NCI-H2171 (cell line): ENCODE measurements at places on chromosomes 3 and 15.
A peak's percentile ranks its signal among the peaks of the same experiment; 100 is the strongest.

- DNase-seq, result no peak
These were observed 549.6 kb upstream of the CCDC54 start for GRCh38 chr3:106827515-106828213.

DNA sequence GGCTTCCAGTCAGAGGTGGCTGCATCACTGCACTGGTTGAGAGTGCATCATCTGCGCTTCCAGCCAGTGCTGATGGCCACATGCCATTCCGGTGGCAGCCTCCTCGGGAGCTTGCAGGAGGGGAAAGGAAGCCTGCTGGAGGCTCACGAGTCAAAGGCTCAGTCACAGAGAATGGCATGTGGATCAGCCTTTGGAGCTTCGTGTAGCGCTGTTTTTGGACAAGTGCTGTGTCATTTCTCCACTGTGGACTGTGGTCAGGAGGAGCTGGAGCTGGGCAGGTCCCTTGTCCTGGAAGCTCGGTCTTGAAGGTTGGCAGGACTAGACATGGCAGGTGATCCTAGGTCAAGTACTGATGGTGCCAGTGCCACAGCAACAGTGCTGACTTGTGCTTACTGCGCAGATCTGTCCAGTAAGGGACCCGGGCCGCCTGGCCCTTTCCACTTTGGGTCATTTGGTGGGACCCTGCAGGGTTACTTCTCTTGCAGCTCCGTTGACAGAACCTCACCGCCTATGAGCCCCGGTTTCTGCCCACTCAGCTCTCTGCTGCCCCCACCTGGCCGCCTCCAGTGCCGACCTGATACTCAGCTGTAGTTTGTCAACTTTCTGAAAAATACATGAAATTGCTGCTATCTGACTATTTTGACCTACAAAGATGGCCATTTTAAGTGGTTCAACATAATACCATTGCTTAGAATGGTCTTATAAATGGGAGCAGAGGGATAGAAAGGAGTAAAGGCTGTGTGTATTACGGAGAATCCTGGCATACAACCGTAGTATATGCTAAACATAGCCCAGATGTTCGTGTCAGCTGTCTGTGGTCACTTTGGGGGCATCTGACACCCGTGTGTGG is 27.6 kb upstream of the TRPM1 start:
- peak; percentile 13 for DNase-seq

- DNase-seq, result no peak
These were observed 797.1 kb downstream of the ROBO1 start for GRCh38 chr3:78970656-78971055.

DNA sequence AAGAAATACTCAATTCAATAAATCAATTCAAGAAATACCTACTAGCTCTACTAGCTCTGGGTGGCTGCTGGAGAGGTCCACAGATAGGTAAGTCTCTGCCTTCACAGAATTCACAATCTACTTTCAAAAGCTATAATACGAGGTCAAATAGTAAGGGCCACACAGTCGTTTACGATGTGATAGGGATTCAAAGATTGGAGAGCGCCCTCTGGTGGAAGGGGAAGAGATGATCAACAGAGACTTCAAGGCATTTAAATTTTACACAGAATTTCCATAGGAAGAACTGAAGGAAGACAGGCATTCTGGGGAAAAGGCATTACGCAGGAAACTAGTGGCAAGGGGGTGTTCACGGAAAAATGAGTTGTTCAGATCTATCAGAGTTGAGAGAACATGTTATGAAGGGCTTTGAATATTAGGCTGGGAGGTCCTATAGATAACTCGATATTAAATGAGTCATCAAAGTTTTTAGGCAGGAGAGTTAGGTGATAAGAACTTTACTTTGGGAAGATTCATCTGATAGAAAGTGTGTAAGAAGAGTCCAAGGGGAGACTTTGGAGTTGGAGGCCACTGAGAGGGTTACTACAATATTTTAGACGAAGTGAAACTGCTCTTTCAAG is 128.8 kb downstream of the FRMD5 start:
- DNase-seq, result peak; percentile 71

GRCh38 chr3:194738254-194739093 is 52.8 kb downstream of the FAM43A start:
- DNase-seq, result peak; percentile 77

DNA sequence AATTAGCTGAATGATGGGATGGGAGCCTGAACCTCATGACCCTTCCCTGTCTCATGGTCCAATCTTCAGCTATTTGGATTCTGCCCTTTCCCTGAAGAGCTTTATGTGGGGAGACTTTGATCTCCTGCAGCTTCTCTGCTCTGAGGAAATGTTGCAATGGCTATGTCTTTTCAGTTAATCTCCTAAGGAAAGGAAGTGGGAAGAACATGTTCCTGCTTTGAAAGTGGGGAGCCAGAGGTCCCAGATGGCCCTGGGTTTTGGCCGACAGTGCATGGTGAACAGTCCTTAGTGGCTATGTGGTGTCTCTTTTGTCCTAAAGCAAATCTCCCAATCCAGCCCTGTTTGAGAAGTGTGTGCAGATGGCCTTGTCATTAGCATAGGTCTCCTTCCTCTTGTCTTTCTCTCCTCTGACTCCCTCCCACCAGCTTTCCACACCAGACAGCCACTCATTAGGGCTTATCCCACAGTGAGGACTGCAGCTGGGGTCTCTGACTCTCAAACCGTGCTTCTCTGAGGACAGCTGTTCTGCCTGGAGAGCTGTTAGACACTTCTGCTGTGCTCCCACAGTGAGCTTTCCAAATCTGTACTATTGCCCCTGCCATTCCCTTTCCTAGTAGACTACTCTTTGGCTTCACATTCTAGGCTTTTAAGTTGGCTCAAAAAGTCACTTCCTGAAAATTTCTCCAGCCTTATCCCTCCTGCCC is 365.8 kb upstream of the UMPS start:
- DNase-seq, result no peak

GRCh38 chr3:48196611-48197010 is 8.4 kb upstream of the CDC25A start:
- no peak for DNase-seq

DNA sequence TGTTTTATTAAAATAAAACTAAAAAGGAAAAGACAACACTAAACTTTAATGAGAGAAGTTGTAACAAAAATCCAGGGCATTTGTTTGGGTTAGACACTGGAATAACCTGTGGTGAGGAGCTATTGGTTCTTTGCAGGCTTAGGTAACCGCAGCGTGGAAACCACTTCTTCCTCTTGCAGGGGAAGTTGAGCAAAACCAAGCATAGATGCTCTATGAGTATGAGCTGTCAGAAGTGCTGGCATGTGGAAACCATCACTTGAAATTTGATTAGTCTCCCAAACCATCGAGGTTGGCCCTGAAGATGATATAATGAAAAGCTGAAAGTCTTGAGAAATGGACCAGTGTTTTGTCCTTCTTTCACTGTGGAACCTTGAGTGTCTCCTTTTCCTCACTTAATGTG is 127.1 kb upstream of the RBMS3 start:
- DNase-seq, result no peak

DNA sequence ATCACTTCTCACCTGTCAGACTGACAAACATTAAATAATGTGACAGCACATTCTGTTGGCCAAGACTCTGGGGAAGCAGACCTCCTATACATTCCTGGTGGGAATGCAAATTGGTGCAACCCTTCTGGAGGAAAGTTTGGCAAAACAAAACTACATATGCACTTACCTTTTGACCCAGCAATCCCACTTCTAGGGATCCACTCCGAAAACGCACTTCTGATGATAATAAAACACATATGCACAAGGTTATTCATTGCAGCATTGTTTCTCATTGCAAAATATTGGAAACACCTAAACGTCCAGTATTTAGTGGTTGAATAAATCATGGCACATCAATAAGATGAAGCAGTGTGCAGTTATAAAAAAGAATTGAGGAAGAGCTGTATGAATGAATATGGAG is 145.5 kb upstream of the ABHD17C start:
- no peak for DNase-seq

DNA sequence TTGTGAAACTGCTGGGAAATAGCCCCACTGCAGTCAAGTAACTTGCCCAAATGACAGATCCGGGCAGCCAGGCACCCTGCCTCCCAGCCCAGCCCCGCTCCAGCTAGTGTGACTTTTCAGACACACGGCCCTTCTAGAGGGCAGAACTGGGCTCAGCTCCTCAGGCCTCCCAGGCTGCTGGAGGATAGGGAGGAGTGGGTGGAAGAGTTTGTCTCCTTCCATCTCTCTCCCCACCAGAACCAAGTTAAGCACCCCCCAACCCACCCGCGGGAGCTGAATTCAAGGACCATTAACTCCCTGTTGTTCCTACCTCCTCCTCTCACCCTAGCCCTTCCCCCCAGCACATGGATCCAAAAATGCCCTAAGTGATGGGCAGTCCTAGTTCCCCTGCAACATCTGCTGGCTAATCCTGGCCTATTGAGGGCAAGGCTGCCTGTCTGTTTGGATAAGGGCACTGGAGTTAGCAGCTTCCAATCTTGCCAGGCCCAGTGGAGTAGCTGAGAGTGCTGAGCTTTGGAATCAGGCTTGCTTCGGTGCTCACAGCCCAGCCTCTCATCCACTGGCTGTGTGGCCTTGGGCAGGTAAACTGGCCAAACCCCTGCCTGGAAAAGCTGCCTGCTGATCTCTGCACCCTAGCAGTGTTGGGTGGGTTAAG is 3.1 kb downstream of the CCDC33 start:
- no peak for DNase-seq

DNA sequence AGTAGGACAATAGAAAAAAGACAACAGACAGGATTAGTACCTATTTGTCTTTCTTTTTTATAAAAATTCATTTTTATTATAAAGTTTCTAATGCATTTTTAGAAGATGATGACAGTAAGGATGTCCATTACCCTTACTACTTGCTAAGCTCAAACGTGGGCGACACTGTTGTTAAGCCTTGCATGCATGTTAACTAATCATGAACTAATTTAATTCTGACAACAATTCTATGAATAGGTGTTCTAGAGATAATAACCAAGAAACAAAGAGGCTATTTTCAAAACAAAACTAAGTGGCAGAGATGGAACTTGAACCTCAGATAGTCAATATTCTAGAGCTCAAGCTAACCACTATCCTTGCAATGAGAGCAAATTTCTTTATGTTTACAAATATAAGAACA is 247.9 kb downstream of the GBE1 start:
- DNase-seq, result no peak

DNA sequence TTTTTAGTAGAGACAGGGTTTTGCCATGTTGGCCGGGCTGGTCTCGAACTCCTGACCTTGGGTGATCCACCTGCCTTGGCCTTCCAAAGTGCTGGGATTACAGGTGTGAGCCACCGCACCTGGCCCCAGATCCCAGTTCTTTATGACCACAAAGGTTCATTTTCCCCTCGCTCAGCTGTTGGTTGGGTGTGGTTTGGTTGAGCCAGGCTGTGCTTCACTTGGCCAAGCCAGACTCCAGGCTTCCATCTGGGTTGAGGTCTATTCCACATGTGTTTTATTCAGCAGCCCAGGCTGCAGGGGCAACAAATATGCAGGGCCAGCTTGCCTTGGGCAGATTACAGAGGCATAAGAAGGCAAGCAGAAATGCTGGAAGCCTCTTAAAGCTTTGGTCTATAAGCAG is 13.7 kb downstream of the CGNL1 start:
- no peak for DNase-seq

- no peak for DNase-seq
These were observed 37.3 kb upstream of the TEX9 start for GRCh38 chr15:56327721-56328502.

- DNase-seq, result no peak
These were observed 101.5 kb upstream of the IL12A start for GRCh38 chr3:159887168-159887567.

- no peak for DNase-seq
These were observed 31.7 kb downstream of the LIMD1 start for GRCh38 chr3:45626096-45626887.

DNA sequence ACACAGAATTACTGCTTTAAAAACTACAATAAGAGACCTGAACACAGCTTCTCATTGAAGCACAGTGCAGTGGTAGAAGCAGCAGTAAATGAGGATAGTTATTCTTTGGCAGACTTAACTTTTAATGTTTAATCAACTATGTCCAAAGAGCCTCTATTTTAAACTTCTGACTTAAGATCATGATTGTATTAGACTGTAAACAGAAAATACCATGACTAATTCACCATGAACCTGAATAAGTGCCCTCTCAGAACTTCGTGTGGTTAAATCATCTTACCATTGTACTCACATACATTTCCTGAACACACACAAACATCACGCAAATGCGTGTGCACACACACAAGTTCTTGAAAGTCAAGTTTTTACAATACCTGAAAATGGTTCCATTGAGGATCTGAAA is 13.9 kb downstream of the CEP152 start:
- no peak for DNase-seq

DNA sequence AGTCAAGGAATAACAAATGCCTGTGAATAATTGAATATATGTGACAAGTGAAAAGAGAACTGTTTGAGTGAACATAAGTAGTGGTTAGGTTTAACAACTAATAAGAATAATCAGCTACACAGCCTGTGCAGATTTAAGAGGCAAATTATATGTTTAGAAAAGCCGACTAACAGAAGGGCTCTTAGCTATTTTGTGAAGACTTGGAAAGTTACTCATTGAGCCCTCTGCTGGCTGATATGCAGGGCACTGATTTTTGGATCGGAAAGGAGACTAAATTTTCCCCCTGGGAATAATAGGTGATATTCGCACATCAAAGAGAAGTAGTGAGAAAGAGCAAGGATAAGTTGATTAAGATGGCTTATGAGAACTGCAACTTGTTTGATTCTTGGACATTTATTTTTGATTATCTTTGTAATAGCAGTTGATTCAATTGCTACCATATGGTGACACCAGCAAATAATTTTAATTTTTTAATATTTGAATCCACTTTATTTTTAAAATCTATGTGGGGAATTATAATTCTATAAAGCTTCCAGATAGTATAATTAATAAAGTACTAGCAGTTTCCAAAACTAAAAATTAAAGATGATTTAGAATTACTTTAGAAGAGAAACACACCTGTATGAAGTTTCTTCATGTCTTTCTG is 156.2 kb downstream of the NLGN1 start:
- peak; percentile 15 for DNase-seq

- DNase-seq, result no peak
These were observed 1.3 kb upstream of the ZBTB47 start for GRCh38 chr3:42652251-42652610.

DNA sequence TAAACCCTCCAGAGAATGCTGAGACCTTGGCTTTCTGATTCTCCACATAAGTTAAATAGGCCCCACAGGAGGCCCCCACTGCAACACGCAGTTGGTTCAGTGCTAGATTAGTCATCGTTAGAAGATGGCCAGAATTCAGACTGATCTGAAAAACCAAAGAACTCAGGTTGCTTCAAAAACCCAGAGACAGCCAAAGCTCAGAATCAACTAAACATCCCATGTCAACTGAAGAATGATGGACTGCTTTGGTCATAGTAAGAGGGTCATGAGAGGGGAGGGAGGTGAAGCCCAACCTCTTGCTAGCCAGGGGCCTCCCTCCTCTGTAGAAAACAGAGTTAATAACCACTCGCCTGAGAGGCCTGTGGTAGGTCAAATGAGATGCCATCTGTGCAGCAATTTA is 93.1 kb downstream of the AKAP13 start:
- peak; percentile 42 for DNase-seq

- no peak for DNase-seq
These were observed 21.5 kb downstream of the FRMD4B start for GRCh38 chr3:69364354-69364753.

- no peak for DNase-seq
These were observed 130.3 kb upstream of the PFN2 start for GRCh38 chr3:150101016-150101415.
